Fibroblast of upper back skin (primary cell): ENCODE measurements at places on chromosomes 3 and 15.
A peak's percentile ranks its signal among the peaks of the same experiment; 100 is the strongest.

- peak; percentile 73 for DNase-seq
These were observed 1.8 kb upstream of the ZMYND10 start for GRCh38 chr3:50347187-50347813.

GRCh38 chr3:123757281-123757940, 126.7 kb downstream of the MYLK start:
- DNase-seq: no peak

DNA sequence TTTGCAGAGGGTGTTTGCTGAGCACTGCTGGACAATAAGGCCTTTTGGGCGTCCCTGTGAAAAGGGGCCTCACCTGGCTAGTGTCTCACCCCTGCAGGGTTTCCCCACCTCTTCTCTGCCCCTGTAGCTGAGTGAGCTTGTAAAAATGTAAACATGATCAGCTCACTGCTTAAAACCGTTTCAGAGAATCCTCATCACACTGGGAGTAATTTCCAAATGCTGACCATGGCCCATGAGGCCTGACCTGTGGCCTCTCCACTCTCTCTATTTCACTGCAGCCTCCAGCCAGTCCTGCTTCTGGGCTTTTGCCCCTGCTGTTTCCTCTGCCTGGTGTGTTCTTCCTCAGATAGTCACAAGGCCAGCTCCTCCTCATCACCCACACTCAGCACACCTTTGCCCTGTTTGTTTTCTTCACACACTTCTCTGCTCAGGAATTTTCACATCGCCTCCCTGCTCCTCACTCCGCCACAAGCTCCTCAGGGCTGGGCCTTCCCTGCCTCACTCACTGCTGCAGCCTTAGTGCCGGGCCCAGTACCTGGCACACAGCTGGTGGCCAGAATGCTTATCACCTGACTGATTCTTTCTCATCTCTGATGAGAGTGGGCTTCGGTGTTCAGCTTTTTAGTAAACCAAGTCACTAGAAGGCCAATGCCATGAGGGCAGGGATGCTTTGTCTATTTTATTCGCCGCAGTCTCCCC, 79.3 kb upstream of the SEC13 start:
- DNase-seq: no peak

DNA sequence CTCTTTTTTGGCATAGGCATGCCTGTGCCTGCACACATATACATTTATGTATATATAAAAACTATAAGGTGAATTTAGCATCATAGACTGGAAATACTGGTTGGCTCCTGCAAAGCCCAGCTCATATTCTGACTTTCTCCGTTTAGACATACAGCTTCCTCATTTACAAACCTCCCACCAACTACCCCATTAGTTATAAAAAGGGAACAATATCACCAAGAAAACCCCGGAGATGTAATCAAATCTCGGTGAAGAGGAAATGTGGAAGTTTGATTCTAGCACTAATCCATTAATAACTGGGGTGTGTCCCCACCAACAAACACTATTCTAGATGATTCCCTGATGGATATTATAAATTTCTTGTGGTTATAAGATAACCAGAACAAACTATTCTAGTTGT, 517.7 kb upstream of the TBL1XR1 start:
- DNase-seq: no peak

DNA sequence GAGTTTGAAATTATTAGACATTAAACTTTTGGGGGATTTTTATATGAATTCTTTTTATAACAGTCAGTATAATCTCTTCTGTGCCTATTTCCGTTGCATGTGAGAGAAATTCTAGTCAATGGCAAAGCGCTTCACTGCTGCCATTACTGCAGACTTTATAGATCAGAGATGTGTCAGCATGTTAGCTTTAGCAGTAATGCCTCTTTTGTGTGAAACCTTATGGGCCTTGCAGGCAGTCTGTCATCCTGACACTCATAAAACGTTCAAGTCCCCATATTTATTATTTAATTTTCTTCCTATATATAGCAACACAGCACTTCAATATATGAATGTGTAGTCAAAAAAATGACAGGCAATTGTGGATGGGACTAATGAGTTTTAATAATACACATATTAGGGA, 191.0 kb downstream of the NLGN1 start:
- DNase-seq: no peak

GRCh38 chr3:76643623-76644304, 396.1 kb upstream of the ROBO2 start:
- no peak for DNase-seq

- no peak for DNase-seq
These were observed 43.4 kb downstream of the TLE3 start for GRCh38 chr15:70054366-70054765.

- DNase-seq: no peak
These were observed 6.0 kb downstream of the HEMK1 start for GRCh38 chr3:50575372-50575771.

GRCh38 chr3:184332370-184333090, 4.9 kb upstream of the FAM131A start:
- peak; percentile 87 for DNase-seq

- no peak for DNase-seq
These were observed 76.9 kb upstream of the ABI3BP start for GRCh38 chr3:101069901-101070798.

DNA sequence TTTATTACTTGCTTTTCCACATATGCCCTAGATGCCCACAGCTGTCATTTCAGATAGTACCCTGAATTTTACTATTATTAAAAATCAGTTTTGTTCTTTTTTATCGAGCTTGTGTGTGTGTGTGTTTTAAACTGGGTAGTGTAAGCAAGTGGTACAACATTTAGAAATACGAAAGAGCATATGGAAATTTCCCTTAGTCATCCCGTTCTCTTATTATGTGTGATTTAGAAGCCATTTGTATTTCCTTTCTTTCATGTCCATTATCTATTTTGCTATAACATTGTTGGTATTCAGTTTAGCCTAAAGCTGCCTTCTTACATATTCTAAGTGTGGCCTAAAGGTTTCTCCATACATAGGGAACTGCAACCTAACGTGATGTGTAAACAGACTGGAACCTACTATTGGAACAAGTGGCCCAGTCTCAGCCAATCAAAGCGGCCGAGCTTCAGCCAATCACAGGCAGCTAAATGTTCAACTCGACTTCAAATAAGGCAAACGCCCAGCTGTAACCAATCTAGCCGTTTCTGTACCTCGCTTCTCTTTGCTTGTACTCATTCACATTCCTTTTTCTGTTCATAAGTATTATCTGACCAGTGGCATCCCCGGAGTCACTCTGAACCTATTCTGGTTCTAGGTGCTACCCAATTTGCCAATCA, 14.7 kb upstream of the SYN2 start:
- no peak for DNase-seq

GRCh38 chr3:174973465-174973864, 114.3 kb downstream of the NAALADL2 start:
- DNase-seq: no peak

- DNase-seq: no peak
These were observed 214.4 kb upstream of the CBLB start for GRCh38 chr3:106083207-106083606.

DNA sequence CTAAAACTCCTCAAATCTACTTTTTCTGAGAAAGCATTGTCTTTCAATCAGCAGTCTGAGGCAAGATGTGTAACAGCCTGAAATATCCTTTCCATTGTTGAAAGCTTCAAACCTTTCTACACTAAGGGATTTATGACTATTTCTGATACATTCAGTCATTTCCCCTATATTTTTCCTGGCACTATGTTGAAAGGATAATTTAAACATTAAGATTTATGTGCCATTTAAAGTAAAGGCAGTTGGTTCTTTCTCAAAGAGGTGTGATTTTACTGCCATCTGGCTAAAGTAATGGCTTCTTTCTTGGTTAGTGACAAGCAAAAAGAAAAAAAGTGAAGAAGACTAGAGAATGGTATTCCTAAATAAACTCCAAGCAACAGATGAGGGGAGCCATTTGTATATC, 249.6 kb upstream of the COL8A1 start:
- peak; percentile 87 for DNase-seq

DNA sequence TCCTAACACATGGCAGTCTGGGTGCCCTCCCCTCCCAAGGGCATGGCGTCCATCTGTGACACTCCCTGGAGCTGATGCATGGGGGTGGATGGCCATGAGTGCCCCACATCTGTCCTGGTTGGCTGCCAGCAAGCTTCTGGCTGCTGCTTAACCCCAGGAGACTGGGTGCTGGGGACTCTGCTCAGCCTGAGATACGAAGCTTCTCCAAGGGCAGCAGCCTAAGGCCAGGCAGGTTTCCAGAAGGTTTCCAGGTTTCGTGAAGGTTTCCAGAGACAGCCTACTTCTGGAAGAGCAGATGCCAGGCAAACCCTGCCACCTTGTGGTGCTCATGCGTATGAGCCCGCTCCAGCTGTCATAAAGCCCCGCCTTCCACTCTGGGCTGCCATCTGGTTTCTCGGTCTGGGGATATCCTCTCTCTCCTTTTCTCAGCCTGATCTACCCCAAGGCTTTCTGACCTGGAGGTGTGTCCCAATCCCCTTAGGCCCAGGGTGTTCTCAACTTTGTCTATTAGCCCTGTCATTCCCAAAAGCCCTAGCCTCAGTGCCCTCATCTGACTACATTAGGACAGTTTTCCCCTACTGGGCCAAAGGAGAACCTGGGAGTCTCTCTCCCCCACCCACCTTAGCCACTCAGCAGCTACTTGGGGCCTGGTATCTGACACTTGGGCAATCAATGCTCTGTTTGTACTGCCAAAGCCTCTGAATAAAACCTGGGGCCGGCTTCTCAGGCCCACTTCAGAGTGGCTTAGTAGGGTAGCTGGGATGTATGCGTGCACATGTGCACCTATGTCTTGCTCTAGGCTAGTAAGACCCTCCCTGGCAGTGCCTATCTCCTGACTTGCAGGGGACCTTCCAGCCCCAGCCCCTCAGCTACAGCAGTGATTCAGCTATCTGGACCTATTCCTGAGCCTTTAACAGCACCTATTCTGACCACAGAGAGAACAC, 12.0 kb downstream of the MRPL46 start:
- DNase-seq: peak; percentile 73

GRCh38 chr15:26020871-26021270, 157.7 kb upstream of the ATP10A start:
- DNase-seq: no peak

- peak; percentile 86 for DNase-seq
These were observed 72.1 kb downstream of the IL1RAP start for GRCh38 chr3:190585805-190586630.

DNA sequence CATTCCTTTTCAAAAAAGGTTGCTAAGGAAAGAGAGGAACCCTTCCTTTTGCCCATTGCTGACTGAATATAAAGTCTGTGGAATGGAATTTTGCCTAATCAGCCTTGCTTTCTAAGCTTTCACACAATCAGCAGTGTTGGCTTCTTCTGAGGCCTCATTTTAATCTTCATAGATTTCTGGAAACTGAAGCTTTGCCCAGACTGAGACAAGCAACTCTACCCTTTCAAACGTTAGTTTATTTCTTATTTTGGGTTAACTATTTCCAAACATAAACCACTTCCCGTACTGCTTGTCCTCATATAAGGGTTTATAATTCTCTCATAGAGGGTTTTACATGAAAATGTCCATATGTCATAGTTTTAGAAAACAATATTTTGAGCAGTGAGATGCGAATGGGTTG, 82.9 kb downstream of the NR1D2 start:
- no peak for DNase-seq

DNA sequence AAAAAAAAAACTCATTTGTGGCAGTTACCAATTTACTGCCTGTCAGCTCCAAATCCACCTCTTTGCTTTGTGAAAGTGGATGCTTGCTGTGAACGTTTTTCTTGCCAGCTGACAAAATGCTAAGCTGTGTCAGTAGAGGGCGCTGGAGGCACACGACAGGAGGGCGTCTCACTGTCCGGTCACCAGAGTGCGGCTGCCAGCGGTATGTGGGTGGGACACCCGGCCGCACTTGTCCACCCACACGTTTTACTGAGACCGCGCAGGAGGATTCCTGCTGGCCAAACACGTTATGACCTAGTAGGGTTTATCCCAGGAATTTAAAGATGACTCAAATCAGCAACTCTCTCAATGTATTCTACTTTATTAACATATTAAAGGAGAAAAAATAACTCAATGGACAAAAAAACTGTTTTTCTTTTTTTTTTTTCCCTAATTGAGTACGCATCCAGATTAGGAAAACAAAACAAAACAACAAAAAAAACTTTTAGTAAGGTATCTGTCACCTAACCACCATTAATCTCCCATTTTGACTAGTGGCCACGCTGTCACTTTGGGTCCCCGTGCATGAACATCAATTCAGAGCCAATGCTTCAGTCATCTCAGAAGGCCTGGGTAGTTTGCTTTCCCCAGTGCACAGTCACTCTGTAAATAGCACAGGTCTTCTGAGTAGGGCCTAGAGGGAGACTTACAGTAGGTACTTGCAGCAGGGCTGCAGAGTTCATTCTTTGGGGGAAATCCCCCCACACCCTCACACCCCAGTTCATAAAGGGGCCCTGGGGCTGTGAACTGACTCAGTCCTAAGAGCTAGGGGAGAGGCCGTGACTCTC, 43.8 kb upstream of the RPL35A start:
- peak; percentile 92 for DNase-seq

GRCh38 chr15:80386151-80386550, 18.0 kb upstream of the ARNT2 start:
- DNase-seq: no peak

DNA sequence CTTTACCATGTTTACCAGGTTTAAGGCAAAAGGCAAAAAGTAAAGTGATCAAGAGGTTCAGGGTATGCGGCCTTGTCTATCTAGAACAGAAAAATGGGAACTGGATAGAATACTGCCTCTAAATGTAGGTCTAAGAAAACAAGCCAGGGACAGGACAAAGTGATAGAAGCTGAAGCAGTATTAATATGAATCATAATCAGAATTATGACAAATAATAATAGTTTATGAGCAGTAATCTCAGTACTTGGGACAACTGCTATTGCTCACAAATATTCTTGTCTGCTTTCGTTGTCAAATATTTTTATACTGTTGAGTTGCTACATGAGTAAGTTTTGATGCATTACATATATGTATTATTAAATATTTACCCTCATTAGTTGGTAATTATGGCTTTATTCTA, 356.9 kb upstream of the RBMS3 start:
- DNase-seq: no peak

DNA sequence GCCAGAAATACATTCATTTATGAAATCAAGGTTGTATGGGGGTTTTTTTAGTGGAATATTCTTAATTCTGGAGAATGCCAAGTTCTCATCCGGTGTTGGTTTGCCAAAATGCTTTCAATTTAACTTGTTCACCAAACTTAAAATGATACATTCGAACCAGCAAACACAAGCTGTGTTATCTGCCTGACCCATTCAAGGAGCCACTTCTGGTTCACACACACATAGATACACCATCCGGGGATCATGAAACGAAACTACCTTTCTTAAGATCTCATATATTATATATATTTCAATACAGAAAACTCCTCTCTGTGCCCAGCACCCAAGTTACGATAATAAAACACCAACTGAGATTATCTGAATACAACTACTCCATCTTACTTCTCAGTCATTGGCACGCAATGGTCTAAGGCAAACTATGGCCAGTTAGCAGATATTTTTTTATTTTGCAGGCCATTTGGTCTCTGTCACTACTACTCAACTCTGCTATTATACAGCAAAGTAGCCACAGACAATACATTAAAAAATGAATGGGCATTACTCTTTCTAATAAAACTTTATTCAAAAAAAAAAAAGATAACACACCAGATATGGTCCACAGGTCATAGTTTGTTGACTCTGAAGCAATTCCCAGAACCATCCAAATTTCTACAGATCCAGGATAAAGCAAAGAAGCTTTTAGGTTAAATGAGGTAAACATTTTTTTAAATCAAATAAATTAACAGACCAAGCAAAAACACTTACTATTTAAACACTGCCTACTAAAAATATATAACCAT, 89.6 kb downstream of the TBL1XR1 start:
- no peak for DNase-seq
